GM23248 (cell line): ENCODE measurements at places on chromosomes 1 and 21.

GRCh38 chr1:35532497-35533223 lies 24.5 kb downstream of the KIAA0319L start:
- peak; percentile 35 for DNase-seq

DNA sequence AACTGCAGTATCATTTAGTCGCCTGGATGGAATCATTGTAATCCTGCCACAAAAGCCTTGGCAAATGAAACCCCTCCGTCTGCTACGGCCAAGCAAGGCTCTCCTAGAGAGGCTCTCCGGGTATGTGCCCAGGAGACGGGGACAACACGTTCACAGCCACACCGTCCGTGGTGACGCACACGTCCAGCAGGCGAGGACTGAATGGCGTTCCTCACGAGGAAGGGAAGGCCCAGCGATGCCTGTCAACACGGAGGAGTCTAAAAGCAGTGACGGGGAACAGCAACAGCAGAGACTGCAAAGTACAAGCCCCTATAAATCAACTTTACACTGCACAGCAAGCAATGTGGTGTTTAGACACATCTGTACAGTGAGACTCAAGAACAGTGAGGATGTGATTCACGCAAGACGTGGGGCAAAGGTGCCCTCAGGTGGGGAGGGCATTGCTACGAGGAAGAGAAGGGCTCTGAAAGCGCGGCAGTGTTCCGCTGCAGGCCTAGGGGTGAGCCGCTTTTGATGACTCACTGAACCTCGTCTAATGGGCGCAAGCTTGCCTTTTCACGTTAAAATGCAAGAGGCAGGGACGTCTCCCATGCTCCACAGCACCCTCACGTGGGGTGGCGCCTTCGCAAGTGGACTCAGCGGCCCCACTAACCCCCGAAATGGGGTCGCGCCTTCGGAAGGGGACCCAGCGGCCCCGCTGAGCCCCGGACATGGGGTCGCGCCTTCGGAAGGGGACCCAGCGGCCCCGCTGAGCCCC lies 6.8 kb downstream of the WRAP73 start:
- no peak for DNase-seq

- DNase-seq, result no peak
These were observed 6.8 kb downstream of the ARID1A start for GRCh38 chr1:26702680-26703038.

GRCh38 chr21:35475762-35476161 lies 426.7 kb upstream of the RUNX1 start:
- peak; percentile 54 for DNase-seq

DNA sequence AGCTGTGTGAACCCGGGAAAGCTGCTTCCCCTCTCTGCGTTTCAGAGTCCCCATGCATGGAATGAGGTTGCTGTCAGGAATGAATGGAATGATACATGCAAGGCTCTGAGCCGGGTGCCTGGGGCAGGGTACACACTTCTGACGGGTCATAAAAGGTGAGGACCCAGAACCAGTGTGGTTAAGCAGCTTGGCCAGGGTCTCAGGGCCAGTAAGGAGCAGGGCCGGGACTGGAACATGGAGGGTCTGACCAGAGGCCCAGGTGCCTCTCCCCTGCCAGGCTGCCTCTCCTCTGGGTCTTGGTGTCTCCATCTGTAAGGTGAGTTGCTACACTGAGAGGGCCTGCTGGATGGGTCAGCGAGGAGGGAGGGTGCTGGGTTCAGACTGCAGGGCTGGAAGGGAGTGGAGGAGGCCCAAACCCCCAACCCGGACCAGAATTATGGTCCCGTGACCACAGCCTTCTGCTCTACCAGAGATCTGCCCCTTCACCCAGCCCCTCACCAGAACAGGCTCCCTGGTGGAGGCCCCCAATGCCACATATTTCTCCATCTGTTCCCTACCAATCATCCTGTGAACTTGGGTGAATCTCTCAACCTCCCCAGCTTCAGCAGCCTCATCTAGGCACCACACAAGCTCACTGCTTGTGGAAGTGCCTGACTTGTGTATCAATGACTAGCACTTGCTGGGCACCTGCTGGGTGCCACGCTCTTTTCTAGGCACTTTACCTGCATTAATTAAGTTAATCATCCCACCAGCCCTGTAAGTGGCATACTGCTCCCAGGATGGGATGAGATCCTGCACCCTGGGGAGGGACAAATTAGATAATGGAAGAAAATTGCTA lies 16.2 kb upstream of the LRP8 start:
- peak; percentile 26 for DNase-seq
